GM18507 (cell line): ENCODE measurements at places on chromosomes 3 and 15.

DNA sequence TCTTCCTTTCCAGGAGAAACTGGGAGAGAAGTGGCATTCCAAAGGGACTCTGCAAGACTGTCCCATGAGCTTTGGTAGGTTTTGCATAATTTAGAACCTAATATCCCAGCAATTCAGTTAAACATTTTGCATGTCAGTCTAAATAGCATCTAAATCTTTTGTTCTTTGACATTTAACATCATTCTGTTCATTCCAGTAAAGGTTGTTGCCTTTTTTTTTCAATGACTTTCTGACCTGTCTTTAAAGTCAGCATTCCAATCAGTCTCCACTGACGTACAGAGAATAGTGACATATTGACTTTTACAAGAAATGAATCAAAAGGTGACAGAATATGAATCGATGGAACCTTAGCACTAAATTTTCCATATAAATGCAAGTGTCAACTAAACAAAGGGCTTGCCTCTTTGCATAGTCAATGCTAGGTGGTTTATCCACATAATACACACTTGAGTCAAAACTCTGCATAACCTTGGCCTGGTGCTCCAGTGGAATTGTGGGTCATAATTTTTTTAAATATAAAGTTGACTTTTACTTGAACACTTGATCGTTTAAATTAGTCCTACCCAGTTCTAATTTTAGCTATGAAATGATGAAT lies 370.1 kb downstream of the CNTN6 start:
- DNase-seq, result no peak

DNA sequence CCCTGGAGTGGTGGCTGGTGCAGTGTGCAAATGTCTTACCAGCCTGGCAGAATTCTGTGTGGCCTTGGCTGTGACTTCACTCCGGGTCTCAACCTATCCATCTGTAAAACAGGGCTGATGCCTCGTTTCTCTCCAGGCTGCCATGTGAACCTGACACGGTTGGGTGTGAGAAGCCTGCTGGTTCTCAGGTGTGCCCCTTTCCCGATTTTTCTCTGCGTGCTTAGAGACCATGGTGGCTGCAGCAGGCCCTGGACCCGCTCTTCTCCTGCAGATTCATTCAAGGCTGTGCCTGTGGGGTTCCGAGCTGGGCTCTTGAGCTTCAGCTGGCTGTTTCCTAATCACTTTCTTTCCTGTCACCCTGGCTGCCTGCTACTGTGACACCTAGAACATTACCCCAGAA lies 38.9 kb downstream of the EEFSEC start:
- no peak for DNase-seq

DNA sequence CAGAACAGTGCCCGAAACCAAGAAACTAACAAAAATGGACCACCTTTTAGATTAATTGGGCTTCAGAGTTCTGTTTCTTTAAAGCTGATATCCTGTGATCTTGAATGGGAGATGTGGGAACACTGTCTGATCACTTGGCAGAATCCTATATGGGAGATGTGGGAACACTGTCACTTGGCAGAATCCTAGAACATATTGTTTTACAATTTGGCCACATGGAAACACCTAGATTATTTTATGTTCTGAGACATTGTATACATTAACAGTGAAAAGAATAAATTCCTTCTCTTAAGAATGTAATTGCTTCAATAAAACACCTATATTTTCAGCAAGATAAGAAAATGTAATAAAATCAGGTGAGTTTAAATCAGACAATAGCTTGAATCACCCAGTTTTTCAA lies 30.3 kb upstream of the PLSCR2 start:
- DNase-seq, result no peak

DNA sequence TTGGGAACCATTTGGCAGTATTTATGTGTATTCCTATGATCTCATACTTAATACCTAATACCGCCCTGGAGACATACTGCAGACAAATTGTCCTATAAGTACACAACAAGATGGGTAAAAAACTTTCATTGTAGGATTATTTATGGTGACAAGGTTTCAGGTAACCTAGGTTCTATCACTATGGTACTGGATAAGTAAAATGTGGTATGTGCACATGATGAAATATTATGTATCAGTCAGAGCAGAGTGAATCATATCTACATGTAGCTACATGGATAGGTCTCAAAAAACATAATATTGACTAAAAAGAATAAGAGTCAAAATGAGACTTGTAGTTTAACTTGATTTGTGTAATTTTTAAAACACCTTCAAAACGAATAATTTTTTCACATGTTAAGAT lies 147.8 kb downstream of the LEKR1 start:
- DNase-seq, result no peak

DNA sequence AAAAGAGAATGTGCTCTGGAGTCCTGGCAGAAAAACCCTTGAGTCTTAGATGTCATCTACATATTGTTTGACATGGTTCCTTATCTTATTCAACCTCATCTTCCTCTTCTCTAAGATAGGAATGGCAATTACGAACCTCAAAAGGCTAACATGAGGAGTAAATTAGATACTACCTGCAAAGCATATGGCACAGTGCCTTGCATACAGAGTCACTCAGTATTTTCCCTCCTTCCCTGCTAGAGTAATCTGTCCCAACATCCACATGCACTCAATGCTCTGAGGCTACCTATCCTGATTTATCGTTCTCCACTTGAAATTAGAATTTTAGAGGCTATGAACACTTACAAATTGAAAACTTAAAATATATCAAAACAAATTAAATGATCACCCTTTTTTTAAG lies 386.7 kb downstream of the RSL24D1 start:
- no peak for DNase-seq
